ENCODE measurements at places on chromosomes 6 and 20.

GRCh38 chr20:35750611-35751010, 8.6 kb upstream of the RBM39 start:
- DNase-seq = no peak

DNA sequence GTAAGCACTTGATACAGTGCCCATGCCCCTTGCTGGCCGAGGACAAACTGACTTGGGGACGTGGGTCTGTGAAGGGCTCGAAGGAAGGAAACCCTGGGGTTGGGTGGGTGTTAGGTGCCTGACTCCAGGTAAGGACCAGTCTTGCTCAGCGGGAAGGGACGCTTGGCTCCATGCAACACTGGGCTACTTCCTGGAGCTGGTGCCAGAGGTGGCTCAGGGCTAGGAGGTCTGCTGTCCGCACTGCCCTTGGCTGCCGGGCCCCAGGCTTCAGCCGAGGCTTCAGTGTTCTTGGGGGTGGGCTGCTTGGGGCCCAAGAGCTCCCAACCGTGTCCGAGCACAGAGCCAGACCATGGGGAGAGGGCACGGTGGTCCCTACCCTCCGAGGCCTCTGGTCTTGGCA, 5.3 kb downstream of the GATA5 start:
- DNase-seq = no peak

GRCh38 chr6:130431346-130431852, 65.6 kb downstream of the TMEM200A start:
- no peak for DNase-seq

- DNase-seq = no peak
These were observed 129.9 kb downstream of the JARID2 start for GRCh38 chr6:15375638-15376290.

- DNase-seq = no peak
These were observed 110.7 kb upstream of the ADGRF1 start for GRCh38 chr6:47152666-47153403.

GRCh38 chr6:134938896-134939295, 11.0 kb downstream of the ALDH8A1 start:
- peak; percentile 29 for DNase-seq

DNA sequence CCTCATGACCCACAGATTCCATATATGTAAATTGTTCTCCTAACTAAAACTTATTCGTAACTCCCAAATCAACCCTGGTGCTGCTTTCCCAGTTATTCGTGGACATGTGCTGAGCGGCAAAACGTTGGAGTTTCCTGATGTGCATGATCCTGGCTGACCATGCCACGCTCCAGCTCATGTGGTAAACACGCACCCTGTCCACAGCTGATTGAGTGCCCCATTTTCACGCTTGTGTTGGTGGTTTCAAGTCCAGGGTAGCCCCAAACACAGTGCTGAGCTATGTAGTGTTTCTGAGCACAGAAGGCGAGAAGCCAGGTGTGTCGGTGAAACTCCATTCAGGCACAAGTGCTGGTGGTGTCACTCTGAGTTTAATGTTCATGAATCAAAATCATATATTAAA, 19.1 kb upstream of the FOXC1 start:
- no peak for DNase-seq

GRCh38 chr20:64180673-64181072, 16.4 kb downstream of the MYT1 start:
- DNase-seq = no peak

GRCh38 chr6:52788478-52788877, 15.1 kb downstream of the GSTA1 start:
- no peak for DNase-seq

DNA sequence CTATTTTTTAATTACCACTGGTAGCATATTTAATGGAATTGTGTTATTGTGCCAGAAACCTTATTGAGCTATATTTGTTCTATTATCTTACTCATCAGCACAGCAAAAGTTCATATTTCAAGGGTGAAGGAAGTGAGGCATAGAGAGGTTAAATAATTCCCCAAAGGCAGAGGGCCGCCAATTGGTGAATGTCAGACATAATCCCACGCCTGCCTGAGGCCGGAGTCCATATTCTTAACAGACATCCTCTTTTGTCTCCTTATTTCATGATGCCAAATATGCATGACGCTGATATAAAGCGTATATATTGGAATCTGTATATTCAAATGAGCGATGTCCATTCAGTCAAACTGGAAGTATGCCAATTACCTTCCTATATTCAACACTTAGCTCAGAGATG, 505.0 kb upstream of the SLC35B3 start:
- no peak for DNase-seq

GRCh38 chr6:149779644-149779963, 30.1 kb downstream of the PCMT1 start:
- DNase-seq = no peak

DNA sequence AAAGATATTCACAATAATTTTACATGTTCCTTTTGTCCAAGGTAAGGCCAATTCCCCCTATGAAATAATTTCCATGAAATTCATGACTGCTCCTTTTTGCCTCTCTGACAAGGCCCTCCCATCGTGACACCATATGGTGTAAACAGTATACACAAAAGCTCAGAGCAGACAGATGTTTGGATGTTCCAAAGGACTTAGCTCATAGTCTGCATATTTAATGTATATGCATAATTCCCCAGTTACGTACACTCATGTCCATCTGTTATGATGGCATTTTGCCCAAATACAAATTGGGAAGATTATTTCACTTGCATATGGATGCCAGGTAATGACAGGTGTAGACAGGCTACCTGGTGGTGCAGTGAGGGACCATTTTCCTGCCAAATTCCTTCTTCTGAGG, 376.5 kb downstream of the KHDRBS2 start:
- no peak for DNase-seq

GRCh38 chr20:11553603-11554002, 364.1 kb upstream of the BTBD3 start:
- DNase-seq = no peak

GRCh38 chr6:109945091-109945490, 33.0 kb upstream of the GPR6 start:
- DNase-seq = no peak

- DNase-seq = no peak
These were observed 19.4 kb downstream of the ERGIC3 start for GRCh38 chr20:35561268-35561667.

GRCh38 chr20:46940616-46941015, 46.0 kb downstream of the EYA2 start:
- no peak for DNase-seq

DNA sequence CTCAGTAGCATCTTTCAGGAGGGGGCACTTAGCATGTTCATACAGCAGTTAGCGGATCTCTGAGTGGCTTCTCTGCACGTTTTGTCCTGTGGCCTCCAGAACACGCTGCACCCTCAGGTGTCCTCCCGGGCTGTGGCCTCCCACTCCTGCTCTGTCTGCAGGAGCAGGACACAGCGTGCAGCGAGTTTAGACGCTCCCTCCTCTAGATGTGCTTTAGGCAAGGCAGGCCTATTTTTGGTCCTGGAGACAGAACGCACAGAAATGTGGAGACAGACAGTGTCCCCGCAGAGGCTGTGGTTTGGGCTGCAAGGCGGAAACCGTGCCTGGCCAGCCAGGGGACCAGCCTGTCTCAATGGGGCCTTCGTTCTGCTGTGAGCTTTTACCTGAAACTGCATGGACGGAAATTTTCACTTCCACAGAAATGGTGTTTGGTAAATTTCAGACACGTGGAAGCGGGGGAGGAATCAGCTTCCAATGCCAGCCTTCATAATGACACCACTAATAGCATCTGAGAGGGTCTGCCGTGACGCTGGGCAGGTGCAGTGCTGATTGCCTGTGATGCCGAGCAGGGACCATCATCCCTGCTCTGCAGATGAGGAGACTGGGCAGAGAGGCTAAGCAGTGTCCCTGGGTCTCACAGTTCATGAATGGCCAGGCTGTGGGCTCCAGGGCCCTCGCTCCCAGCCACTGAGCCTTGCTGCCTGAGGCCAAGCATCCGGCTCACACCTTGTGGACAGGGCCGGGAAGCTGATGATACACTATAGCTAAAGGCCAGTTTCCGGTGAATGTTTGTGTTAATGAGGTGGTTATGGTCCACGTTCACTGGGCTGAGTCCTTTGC, 120.9 kb downstream of the SYCP2 start:
- DNase-seq = no peak

DNA sequence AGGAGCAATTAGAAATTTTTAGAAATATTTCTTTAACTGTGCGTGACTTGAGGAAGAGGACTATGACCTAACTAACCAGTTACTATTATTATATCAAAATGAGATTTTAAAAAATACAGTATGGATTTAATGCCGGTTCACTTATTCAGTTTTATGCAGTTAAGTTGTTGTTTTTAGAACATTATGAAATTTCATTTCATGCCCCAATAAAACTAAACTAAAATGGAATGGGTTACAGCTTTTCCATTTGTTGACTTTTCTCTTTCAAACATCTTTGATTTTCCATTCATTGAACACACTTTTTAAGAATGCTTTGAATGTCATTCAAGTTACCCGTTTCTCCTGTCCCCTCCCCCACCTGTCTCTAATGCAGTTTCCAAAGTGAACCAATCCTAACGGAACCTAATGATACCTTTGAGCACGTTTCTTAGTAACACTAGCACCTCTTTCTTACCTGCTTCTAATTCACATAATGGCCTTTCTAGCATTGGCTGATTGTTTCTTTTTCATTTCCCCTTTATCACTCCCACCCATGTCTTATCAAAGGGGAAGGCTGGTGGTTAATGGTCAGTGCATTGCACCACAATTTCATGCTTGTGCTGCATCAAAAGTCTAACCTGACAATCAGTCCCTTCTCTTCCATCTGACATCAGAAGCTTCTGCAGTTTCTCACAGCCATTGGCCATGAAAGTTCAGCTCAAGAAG, 262.2 kb upstream of the TAB2 start:
- no peak for DNase-seq

GRCh38 chr20:2729791-2730190, 37.2 kb downstream of the EBF4 start:
- DNase-seq = no peak

GRCh38 chr20:32052090-32052777, at the start of gene HCK:
TSS of gene HCK (plus strand) at chr20:32052242.
- no peak for DNase-seq

DNA sequence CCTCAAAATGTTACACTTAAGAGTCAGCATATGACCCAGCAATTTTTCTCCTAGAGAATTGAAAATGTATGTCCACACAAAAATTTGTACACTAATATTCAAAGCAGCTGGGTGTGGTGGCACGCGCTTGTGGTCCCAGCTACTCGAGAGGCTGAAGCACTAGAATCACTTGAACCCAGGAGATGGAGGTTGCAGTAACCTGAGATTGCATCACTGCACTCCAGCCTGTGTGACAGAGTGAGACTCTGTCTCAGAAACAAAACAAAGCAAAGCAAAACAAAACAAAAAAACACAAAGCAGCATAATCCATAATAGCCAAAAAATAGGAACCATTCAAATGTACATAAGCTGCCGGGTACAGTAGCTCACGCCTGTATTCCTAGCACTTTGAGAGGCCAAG, 1.6 kb upstream of the RPF2 start:
- no peak for DNase-seq

GRCh38 chr20:48003021-48003420, 217.7 kb upstream of the SULF2 start:
- no peak for DNase-seq

DNA sequence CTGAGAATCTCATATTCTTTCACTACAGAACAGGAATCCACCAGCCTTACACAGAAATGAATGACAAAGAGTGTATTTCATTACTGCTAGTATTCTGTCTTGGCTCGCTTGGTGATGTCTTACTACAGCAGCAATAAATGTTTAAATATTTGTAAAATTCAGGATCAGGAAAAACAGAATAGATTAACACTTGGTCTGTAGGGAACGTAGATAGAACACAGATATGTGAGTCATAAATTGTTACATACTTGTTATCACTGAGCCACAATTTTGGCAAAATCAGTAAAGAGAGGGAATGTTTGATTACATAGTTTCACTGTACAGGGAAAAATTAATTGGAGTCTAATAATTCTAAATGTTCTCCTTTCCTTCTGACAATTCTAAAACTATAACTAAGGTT, 11.0 kb downstream of the SHPRH start:
- DNase-seq = no peak

- DNase-seq = no peak
These were observed 48.2 kb upstream of the RPL7L1 start for GRCh38 chr6:42831237-42831636.

DNA sequence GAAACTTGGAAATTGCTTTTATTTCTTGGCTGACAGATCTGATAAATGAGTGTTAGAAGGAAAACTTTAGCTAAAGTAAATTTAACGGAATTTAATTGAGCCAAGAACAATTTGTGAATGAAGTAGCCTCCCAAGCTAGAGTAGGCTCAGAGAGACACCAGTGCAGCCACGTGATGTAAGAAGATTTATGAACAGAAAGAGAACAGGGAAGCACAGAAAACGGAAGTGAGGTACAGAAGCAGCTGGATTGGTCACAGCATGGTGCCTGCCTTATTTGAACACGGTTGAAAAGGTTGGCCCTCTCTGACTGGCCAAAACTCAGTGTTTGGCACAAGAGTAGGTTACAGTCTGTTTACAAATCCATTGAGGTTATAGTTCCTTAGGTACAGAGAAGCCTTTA, 29.5 kb upstream of the IFNGR1 start:
- DNase-seq = no peak

DNA sequence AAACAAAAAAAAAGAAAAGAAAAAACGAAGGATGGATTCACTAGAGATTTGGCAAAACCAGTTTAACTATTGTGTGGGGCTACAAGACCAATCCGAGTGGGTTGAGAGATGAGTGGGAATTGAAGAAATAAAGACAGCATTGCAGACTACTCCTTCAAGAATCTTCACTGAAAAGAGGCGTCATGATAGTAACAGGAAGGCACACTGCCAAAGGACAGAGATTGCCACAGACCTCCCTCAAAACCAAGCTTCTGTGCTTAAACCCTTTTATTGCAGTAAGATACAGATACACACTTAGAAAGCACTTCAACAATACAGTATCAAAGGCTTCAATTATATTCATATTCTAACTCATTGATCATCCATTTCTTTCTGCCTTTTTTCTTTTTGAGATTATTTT, 103.9 kb downstream of the IPCEF1 start:
- no peak for DNase-seq

DNA sequence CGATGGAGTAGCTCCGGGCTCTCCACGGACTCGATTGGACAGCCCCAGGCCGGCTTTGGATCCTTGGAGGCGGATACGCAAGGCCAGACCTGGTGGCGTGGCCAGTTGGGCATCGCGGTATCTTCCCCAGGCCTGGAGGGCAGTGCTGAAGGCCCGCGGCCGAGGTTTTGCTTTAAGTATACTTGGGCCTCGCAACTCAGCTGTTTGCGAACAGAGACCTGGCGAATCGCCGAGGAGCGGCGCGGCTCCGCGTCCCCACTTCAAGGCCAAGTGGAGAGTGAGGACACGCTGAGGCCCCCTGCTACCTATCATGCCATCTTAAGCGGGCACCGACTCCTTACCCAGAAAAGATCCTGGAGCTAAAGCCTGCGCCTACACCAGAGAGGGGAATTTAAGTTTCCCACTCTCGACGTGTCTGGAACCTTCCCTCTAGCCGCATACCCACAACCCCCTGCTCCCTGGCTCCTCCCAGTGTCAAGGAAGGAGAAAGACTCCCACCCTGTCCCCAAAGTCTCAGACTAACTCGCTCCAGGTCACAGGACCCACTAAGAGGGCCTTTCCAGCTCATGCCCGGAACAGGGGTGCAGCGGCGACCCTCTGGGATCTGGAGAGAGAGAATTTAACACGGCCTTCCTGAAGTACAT, 4.1 kb downstream of the LINC00237 start:
- DNase-seq = no peak

- no peak for DNase-seq
These were observed 50.1 kb downstream of the HDDC2 start for GRCh38 chr6:125251516-125252220.
